HAP-1 (cell line): ENCODE measurements at places on chromosomes 6 and 20.

GRCh38 chr6:34904990-34905613, 16.0 kb downstream of the ANKS1A start:
- DNase-seq, result no peak

DNA sequence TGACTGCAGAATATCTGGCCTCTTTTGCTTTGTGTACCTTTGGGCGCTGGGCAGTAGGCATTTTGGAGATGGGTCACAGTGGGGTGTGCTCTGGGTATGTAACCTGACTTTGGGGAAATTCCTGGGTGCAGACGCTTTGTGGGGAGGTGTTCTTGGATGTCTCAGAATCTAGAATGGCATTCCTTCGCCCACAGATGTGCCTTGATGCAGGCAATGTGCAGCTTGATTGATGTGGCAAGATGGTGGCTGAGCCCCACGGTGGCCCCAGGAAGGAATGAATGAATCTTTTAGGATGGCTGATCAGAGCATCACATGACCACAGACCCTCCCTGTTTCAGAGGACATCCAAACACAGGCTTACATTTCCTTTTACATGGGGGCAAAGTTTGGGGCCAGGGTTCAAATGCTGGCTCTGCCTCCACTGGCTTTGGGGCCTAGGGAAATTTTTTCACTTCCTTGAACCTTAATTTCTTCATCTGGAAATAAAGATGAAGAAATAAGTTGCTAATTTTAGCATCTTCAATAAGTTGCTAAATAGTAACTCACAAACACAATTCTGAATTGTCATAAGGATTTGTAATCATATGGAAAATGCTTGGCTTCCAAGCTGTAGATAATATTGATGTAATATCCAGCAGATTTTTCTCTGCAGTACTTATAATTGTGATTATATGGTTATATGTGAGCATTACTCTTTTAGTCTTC, 5.6 kb downstream of the PPP1R16B start:
- no peak for DNase-seq

DNA sequence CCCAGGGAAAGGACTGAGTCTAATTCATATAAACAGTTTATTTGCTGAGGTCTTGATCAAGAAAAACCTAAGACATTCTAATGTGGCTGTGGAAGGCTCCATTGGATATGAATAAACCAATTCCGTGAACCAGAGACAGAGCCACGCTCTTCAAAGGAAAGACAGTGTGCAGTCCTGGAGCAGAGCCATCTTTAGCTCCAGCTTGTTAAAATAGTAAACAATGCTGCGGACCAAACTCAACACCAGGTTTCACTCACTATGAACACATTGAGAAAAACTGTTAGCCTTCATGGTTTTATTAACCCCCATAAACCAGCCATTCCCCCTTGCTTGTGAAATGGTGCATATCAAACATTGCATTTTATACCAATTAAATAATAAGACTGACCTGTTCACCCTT, 61.9 kb downstream of the COL9A1 start:
- no peak for DNase-seq

- no peak for DNase-seq
These were observed 100.0 kb upstream of the CARMIL1 start for GRCh38 chr6:25179051-25179778.

GRCh38 chr6:159894991-159895390, 4.2 kb downstream of the MAS1 start:
- no peak for DNase-seq

GRCh38 chr20:1182106-1182505, 2.7 kb downstream of the TMEM74B start:
- DNase-seq, result no peak

GRCh38 chr6:169415179-169415578, 161.5 kb upstream of the THBS2 start:
- DNase-seq, result no peak

- no peak for DNase-seq
These were observed 49.1 kb downstream of the HFE start for GRCh38 chr6:26136321-26136720.

- DNase-seq, result no peak
These were observed 67.0 kb upstream of the SIRPA start for GRCh38 chr20:1827974-1828785.

- DNase-seq, result no peak
These were observed 269.5 kb downstream of the PLCB1 start for GRCh38 chr20:8401556-8401955.

DNA sequence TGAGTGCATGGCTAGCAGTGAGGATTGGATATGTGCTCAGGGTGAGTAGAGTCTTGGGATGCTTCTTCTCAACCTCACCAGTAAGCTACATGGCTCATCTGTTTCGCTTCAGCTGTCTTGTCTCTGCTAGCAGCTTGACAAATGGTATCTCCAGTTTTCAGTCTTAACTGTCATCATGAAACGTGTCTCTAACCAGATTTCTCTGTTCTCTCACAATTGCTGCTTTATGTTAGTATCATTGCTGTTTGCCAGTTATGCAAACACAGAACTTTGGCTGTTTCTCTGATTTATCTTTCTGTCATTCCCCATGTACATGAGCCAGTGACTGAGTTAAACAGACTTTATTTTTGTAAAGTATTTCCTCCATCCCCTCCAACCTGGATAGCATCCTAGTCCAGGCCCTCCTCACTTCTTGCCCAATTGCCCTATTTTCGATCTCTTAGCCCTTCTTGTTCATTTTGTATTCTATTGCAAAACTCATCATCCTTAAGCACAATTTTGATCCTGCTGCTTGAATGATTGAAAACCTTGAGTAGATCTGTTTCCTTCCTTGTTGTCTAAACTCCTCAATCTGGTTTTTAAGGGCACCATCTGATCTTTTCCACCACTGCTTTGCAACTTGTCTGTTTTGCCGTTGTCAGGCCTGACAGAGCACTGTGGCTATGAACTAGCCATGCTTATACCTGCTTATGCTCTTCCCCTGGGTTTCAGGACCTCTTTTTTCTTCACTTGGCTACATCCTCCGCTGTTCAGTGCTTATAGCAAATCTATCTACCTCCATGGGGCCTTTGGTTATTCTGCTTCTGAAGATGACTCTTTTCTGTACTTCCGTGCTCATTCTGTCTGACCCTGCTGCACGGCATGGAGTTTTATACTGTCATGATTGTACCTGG, 37.7 kb upstream of the ADIG start:
- no peak for DNase-seq

GRCh38 chr6:132587424-132587823, 2.1 kb downstream of the TAAR5 start:
- DNase-seq, result no peak

GRCh38 chr20:46928580-46929132, 34.0 kb downstream of the EYA2 start:
- no peak for DNase-seq

DNA sequence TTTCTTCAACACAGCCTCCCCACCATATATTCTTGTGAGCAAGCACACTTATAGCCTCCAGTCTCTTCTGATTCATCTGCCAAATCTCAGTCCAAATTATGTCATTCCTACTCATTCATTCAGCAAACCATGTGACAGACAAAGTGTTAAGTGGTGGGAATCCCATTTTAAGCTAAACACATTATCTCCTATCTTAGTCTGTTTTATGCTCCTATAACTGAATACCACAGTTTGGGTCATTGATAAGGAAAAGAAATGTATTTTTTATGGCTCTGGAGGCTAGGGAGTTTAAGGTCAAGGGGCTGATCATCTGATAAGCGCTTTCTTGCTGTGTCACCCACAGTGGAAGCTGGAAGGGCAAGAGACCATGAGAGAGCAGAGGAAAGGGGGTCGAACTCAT, 23.9 kb upstream of the SMIM13 start:
- no peak for DNase-seq

GRCh38 chr20:52269321-52269720, 77.7 kb upstream of the ZFP64 start:
- DNase-seq, result no peak

DNA sequence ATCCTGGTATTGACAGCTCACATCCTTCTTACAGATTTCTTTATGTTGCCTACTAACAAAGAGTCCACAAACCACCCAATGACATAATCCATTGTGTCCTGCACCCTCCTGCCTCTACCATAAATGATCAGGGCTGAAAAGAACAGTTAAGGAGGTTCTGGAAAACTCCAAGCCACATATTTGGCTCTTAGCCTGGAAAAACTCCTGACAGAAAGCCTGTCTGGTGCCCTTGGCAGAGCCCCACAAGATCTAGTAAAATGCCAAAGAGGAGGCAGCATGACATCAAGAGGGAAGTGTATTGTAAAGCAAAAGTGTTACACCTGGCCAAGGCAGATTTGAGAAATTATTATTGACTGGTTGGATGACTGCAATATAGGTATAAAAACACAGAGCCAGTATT, 126.4 kb upstream of the VGLL2 start:
- no peak for DNase-seq

DNA sequence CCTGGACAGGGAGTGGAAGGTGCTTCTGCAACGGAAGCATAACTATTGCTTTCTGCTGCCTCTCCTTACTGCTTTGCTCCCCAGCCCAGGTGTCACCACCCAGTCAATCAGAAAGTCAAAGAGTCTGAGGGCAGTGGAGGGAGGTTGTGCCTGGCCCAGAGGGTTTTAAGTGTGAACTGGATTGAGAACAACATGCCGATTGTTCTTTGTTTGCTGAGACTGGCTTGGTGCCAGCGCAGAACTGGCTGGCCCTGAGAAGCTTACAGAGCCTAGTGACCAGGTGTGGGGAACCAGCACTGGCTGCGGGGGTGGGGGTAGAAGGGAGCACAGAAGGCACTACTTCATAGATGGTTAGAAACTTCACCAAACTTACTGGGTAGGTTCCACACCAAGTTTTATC, 31.1 kb upstream of the ENPP4 start:
- DNase-seq, result no peak

GRCh38 chr6:1382331-1382882, 7.0 kb upstream of the FOXF2 start:
- peak; percentile 33 for DNase-seq

DNA sequence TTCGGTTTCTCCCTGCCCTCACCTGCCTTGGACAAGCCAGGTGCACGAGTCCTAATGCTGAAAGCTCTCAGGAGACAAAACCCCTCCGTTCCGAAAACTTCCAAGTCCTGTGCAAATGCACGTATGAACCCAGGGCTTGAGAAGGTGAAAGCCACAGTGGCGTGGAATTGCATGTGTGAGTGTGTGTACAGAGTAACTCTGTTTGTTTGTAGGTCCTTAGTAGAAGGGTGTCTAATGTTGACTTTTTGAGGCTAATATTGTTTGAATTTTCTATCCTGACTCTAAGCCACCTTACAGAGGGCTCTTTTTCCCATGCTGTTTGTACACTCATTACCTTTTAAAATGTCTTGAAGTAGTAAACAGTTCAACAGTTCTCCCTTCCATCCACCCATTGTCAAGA, 129.1 kb downstream of the FOXA2 start:
- DNase-seq, result no peak
